ENCODE measurements at places on chromosomes 3 and 15.

GRCh38 chr15:44802336-44802735 is 66.0 kb downstream of the TRIM69 start:
- DNase-seq, result no peak

- no peak for DNase-seq
These were observed 22.3 kb downstream of the NOX5 start for GRCh38 chr15:69036826-69037225.

DNA sequence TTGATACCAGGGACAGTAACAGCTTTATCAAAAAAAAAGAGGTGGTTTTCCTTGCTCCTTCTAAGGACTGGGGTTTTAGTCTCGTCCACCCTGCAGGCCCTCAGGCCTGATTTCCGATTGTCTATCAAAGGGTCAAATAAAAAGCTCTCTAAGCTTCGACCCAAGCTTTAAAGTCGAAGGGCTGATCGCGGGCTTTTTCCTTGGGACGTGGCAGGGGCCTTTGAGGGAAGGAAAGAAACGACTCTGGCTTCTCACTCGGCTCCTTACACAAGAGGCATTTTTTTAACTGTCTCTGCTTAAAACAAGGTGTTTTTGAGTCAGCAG is 354 bp upstream of the KLHL24 start:
- no peak for DNase-seq

GRCh38 chr3:71376911-71377310 is 206.6 kb downstream of the FOXP1 start:
- DNase-seq, result no peak

- no peak for DNase-seq
These were observed 86.1 kb downstream of the LIPC start for GRCh38 chr15:58517682-58518525.

DNA sequence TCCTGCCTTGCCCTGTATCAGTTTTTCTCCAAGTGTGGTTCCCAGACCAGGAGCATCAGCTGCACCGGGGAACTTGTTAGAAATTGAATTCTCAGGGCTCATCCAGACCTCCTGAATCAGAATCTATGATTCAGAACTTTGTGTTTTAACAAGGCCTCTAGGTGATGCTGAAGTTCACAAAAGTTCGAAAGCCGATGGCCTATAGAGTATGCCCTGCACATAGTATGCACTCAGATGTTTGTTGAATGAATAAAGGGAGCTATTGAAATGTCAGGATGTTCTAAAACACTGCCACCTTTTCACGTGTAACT is 664 bp upstream of the LARP6 start:
- DNase-seq, result peak; percentile 74

GRCh38 chr3:94232921-94233320 is 170.1 kb downstream of the NSUN3 start:
- DNase-seq, result no peak

DNA sequence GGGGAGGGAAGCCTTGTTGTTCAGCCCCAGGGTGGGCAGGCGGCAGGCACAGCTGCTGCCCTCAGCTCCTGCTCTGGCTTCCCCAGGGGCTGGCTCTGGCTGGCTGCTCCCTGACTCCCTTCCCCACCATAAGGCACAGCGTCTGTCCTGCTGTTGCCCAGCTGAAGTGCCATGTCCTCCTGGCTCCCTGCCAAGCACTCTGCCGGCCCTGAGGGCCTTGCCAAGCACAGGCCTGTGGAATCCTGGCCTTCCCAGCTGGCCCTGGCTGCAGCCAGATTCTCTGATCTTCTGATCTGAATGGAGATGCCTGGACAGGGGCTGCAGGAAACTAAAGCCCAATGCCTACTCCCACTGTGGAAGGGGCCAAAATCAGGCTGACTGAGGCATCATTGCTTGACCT is 1.1 kb downstream of the IQCF6 start:
- DNase-seq, result no peak

GRCh38 chr3:66400411-66401156 is 100.2 kb downstream of the LRIG1 start:
- DNase-seq, result no peak

- DNase-seq, result no peak
These were observed 560.7 kb upstream of the ROBO2 start for GRCh38 chr3:76479161-76479650.

GRCh38 chr3:113828600-113828999 is 10.0 kb upstream of the GRAMD1C start:
- no peak for DNase-seq

- peak; percentile 36 for DNase-seq
These were observed 483.2 kb upstream of the FRG2C start for GRCh38 chr3:75180945-75181298.

DNA sequence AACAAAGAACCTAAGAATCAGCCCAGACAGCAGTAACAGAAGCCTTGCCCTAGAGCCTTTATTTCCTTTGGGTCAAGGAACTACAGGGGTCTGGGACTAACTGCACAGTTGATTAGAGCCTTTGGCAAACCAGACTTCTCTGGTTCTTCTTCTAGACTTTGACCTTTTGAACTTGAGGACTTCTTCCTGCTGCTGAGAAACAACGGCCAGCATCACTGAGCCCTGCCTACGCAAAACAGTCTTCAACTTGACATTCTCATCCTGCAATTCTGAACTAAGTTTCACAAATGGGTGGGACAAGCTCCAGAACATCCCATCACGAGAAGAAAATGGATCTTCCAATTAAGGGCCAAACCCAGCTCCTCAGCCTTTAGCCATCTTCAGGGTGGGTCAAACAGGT is 31.4 kb downstream of the CMTM6 start:
- no peak for DNase-seq

- no peak for DNase-seq
These were observed 324.8 kb upstream of the LRRFIP2 start for GRCh38 chr3:37499061-37499785.

GRCh38 chr3:172228036-172228415 is 188.6 kb downstream of the FNDC3B start:
- no peak for DNase-seq

DNA sequence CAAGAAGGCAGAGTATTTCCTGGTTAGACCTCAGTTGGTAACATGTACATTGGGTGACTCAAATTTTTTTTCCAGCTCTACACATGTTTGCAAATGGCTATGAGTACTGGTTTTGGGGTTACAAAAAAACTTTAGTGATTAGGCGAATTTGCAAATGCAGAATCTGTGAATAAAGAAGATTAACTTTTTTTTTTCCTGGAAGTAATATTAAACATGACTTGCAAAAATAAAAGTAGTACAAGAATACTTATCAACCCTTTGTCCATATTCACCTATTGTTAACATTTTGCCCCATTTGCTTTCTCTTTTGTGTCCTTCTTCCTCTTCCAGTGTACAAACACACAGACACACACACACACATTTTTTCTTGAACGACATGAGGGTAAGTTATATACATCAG is 47.6 kb upstream of the RYK start:
- DNase-seq, result no peak

DNA sequence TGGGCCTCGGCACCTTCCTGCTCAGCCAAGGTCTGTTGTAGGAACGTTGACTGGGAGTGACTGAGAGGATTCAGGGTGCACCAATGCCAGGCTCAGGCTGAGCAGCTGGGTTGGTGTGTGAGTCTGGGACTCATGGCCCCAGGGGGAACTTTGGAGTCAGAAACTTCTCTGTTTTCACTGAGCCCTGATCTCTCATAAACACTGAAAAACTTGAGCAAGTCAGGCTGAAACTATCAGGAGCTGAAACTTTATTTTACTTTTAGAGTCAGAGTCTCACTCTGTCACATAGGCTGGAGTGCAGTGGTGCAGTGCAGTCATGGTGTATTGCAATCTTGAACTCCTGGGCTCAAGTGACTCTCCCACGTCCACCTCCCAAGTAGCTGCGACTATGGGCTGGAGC is 3.0 kb downstream of the TRAK1 start:
- DNase-seq, result no peak

DNA sequence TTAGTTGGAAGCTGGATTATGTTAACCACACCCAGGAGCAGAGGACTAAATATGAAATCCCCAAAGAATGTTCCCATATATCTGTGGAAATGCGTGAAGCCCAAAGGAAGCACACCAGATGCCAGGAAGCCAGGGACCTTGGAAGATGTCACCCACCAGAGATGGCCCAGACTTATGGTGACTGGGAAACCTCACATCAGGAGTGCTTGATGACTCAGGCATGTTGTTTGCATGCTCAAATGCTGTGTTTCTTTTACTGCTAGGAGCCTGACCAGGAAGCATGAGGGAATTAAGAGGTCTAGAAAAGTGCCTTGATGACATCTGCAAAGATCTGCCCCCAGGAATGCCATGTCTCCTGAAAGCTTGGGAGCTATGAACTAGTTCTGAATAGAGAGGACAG is 109.0 kb upstream of the SLC2A2 start:
- DNase-seq, result peak; percentile 49

DNA sequence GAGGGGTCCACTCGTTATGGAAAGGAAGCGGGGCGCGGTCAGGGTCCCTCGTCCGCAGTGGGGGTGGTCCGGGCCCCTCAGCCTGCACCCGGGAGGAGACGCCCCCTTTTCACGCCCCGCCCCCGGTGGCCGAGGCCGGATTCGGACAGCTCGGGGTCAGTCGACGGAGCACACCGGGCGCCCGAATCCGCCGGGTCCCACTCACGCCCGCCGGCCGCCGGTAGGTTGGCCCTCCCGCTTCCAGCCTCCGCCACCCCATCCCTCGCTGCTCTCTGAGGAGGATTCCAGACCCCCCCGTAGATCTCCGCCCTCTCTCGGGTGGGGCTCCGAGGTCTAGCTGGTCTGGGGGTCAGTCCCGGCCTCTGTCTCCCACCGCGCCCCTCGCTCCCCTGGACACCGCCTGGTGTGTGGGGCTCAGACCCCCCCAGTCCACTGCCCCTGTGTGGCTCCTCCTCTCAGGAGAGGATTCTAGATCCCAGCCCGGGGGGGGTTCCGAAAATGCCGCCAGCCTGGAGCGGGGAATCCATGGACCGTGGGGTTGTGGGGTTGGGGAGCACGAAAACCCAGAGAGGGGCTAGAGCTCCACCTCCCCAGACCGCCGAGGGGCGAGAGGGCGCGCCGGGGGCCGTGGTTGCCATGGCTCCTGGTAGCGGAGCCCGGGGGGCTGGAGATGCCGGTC is 725 bp downstream of the CHL1 start:
- no peak for DNase-seq

GRCh38 chr3:157769378-157769777 is 266.2 kb upstream of the VEPH1 start:
- DNase-seq, result no peak

DNA sequence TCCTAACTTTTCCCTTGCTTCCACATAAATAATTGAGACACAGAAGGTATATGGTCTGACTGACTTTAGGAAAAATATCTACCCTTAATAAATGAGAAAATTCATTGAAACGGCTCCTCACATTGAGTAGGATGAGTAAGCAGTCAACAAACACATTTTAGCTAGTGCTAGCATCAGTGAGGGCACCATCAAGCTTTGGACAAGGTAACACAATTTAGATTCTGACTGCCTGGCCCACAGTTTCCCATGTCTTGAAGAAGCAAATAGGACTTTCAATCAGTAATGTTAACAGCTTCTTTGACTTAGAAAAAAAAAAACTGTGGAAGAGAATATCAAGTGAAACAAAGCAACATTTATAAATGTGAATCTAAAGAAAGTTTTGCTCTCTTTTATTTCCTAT is 70.1 kb upstream of the MBNL1 start:
- DNase-seq, result no peak

Data from fibroblast of skin of right biceps (primary cell).